ENCODE measurements at places on chromosomes 3 and 15.

DNA sequence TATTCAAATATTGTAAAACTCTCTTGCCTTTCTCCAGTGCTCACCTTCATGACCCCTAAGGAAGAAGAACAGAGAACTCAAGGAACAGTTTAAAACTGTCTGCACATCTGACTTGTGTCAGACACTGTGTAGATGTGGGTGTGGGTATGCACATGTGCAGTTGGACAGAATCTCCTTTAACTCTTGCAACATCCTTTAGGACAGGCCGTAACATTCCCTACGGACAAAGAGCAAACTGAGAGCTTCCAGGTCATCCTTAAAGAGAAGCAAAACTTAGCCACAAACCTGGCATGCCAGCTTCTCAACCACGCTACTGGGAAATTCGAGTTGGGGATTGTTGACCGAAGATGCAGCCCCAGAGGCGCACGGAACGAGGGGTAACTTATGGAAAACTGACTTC, 4.1 kb upstream of the SFMBT1 start:
- DNase-seq = no peak

DNA sequence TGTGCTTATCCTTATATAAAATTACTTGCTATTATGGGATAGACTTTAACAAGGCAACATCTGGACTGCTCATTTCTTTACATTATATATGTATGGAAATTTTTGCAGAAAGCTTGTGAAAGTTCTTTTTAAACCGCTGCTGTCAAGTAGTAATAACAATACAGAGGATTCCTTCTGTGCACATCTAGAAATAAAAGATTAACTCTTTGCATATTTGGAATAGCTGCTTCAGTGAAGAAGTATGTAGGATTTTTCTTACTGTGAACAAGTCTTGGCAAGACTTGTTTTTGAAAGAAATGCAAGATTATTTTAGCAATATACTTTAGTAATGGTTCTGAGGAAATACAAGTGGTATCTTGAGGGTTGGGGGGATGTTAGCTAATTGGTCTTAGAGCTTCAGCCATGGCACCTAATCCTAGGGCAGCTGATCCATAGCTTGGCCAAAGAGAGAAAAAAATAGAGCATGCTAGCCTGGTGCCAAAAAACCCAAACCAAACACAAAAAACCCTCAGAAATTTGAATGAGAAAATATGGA, 4.3 kb downstream of the PRKCI start:
- DNase-seq = no peak

DNA sequence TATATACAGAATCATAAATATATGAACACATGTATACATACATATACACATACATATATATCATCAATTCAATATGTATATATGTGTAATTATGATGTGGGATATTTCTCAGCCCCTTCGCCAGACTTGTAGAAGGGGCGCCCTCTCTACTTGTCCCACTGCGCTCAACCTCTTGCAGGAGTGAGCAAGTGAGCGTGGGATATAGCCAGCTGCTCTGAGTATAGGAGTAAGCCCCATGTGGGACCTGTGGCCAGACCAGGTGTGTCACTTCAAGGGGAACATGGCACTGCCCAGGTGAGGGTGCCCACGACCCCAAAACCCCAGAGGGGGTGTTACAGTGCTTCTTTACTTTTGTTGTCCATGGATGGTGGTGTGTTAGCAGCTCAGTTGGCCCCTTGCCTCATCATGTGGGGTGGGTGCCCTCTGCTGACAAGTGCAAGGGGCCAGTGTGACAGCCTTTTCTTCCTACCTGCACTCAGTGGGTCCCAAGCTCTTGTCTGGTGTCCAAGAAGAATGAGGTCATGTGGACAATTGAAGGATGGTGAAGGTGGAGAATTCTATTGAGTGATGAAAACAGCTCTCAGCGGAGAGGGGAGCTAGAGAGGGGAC, 304.1 kb downstream of the UNC13C start:
- DNase-seq = no peak

DNA sequence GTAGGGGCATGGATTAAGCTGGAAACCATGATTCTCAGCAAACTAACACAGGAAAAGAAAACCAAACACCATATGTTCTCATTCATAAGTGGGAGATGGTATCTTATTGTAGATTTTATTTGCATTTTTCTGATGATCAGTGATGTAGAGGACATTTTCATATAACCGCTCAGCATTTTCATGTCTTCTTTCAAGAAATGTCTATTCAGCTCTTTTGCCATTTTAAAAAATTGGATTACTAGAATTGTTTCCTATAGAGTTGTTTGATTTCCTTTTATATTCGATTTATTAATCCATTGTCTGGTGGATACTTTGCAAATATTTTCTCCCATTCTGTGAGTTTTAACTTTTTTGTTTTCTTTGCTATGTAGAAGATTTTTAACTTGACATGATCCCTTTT, 682.2 kb upstream of the BCHE start:
- DNase-seq = no peak

DNA sequence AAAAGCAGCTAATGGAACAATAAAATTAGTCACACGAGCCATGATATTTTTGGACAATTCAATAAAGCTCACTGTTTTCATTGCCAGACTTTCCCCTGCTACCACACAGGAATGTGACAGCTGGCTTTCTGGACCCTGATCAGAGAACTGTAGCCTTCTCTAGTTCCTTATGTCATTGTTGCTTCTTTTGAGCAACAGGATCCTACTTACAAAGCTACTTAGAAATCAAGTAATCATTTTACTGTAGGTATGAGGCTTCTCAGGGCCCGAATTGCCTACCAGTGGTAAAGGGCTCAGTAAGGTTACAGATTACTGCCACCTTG, 94.3 kb upstream of the AADACL2 start:
- no peak for DNase-seq

- DNase-seq = no peak
Measured at GRCh38 chr3:27224197-27224596, 145.0 kb downstream of the NEK10 start.

GRCh38 chr3:78139166-78139565, 1099.3 kb downstream of the ROBO2 start:
- DNase-seq = no peak

- no peak for DNase-seq
Measured at GRCh38 chr3:144409319-144409718, 437.7 kb downstream of the DIPK2A start.

GRCh38 chr3:32743934-32744333, 58.9 kb downstream of the CNOT10 start:
- DNase-seq = no peak

DNA sequence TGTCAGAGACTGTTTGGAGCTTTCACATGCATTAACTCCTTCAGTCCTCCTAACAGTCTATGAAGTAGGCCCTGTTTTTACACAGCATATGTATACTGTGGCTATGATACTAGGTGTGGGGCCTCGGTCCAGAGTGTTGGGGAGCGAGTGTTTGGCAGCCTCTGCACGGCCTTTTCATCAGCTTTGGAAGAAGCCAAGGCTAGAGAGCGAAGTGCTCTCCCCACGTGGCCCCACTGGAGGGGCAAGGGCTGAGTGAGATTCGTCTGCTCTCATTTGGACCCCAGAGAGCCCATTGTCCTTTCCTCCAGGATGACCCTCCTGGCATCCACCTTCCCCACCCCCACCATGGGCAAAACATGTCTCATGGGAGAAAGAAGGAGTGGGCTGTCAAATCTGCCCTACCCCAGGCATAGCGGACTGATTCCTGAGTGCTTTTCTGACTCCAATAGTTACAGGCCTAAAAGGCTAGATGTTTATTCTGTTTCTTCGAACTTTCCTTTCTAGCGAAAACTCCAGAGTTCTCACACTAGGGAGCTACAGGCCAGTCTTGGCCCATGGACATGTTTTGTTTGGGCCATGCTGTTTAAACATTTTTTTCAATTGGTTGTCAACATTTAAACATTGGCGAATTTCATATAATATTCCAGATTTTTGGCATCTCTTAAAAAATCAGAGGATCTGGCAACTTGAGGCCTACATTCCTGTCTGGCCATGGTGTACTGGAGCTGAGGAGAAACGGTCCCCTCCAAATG, 76.0 kb downstream of the EEFSEC start:
- DNase-seq = no peak

DNA sequence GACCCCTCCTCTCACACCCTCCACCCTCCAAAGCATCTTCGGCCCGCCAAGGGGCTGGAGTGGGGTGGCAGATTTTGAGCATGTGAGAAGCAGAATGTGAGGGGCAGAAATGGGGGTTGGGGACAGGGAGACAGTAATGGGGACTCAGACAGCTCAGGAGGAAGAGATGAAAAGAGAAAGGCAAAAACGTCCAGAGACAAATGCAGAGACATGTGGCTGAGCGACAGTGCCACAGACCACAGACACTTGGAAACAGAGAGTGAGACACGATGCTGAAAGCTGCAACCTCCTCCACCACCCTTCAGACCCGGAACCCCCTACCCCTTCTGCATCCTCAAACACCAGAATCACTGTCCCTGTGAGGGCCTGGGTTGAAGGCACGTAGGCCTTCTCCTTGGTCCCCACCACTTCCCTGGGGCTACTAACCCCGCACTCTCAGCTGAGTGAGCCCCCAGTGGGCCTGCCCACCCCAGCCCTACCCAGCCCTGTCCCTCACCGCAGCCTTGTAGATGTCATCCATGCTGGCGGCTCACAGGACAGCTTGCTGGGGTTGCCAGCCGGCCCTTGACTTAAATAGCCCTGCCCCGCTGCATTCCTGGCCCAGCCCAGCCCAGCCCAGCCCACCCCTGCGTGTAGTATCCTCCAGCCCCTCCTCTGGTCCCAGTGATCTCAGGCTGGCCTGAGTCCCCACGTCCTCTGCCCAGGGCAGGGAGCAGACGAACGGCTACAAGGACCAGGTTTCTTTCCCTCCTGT, at the start of gene TNNC1:
TSS of gene TNNC1 (minus strand) at position 546 of the 754 bp plus-strand sequence. CDS start at position 520, 26 bp downstream.
- no peak for DNase-seq
